ENCODE measurements at places on chromosomes 1 and 21. TPM values are rescaled to one million over a fixed set of nuclear protein-coding genes. Genes with fewer than 3 reads are reported as not detected.

GRCh38 chr1:41169066-41169798 lies 72.9 kb downstream of the SCMH1 start:
- DNase-seq: no peak

- DNase-seq: no peak
Observed at GRCh38 chr1:2438038-2438437, 25.7 kb upstream of the PEX10 start.

DNA sequence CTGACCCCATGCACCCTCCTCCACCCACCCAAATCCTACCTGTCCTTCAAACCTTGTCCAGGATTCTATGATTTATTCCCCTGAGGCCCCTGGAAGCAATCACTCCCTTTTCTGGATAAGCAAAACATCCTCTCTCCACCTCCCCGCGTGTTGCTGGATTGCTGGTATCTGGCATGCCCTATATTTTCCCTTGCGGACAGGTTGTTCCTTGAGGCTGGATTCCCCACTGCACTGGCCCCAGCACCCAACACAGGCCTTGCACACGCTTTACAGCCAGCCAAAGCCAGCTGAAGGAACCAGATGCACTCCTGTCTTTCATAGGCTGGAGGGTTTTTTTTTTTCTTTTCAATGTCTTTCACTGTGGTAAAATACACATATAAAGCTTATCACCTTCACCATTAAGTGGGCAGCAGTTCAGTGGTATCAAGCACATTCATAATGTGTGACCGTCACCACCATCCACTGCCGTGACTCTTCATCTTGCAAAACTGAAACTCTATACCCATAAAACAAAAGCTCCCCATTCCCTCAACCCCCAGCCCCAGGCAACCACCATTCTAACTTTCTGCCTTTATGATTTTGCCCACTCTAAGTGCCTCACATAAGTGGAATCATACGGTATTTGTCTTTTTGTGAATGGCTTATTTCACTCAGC lies 50.9 kb downstream of the TOR1AIP2 start:
- no peak for DNase-seq

DNA sequence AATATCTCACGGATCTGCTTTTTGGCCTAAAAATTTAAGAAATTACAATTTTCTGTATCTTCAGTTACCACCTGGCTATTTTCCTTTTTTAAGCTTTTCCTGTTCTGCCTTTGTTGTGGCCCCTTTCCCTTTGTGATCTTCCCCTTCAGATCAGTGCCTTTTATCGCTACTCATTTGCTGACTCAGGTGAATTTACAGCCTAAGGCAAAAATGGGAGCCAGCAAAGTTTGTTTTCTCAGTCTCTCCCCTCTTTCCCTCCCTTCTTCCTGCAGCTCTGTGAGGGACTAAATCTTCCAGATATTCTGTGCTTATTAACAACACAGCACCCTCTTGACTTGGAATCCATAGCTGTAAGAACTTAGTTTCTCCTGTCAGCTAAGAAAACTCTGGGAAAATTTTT lies 5.3 kb upstream of the PRRC2C start:
- DNase-seq: no peak

- DNase-seq: no peak
Observed at GRCh38 chr1:213871179-213871578, 116.6 kb upstream of the PROX1 start.

The PCSK9 gene
- total RNA-seq: 21.4 TPM

- no peak for DNase-seq
Observed at GRCh38 chr1:202106340-202107254, 16.1 kb upstream of the GPR37L1 start.

DNA sequence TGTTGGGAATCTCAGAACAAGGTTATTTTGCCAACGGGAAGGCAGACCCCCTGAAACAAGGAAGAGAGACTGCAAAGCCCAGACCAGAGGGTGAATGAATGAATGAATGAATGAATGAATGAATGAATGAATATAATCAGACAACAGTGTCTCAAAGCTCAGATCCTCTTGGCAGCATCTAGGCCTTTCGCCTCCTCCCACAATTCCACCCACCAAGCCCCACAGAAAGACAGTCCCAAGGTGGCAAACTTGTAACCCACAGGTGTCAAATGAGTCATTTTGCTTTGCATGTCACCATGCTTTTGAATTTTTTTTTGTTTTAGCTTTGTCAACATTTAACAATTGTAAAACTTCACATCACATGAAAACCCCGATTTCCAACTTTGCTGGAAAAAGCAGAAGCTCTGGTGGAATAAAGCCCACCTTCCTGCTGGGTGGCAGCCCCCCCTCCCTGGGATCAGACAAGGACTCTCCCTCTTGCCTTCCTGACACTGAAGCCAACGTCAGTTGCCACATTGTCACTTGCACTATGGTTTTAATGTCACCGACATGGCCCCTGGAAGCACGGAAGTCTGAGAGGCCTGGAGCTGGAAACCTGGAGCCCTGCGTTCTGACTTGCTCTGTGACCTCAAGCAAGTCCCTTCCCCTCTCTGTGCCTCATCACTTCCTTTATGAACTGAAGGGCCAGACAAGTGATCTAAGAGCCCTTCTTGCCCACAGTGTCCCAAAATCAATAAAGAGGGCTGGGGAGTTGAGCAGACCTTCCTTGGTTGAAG lies 134.6 kb upstream of the RUNX3 start:
- no peak for DNase-seq

GRCh38 chr1:109213824-109214693 lies at the start of gene SARS1:
SARS1 (plus strand) TSS chr1:109213918; CDS start chr1:109213993, 75 bp downstream.
- DNase-seq: no peak

- no peak for DNase-seq
Observed at GRCh38 chr1:75438355-75438754, 172.6 kb downstream of the SLC44A5 start.

DNA sequence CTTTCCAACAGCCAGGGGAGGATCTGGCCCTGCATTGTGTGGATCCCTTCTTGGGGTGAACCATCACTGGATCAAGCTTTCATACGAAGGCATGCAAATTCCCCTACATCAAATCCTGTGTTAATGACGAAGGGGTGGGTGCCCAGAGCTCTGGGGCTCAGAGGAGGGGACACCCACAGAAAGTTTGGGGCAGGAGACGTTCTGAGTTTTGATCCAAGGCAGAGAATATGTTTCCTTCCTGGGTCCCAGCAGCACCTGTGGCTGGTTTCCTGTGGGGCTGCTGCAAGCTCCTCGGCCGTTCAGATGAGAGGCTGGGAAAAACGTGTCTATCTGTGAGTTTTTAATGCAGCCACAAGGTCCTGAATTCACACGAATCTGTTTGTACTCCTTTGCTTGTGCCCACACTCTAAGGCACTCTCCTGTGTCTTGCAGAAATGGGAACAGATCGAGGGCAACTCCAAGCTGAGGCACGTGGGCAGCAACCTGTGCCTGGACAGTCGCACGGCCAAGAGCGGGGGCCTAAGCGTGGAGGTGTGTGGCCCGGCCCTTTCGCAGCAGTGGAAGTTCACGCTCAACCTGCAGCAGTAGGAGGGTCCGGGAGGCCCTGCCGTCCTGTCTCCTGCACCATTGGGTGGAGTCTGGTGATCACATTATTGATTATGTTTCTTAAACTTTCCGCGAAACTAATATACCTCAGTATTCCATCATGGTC lies 147.1 kb downstream of the PGBD5 start:
- no peak for DNase-seq

The MSH4 gene
- not detected for total RNA-seq

The MROH7 gene
- 0.82 TPM for total RNA-seq

DNA sequence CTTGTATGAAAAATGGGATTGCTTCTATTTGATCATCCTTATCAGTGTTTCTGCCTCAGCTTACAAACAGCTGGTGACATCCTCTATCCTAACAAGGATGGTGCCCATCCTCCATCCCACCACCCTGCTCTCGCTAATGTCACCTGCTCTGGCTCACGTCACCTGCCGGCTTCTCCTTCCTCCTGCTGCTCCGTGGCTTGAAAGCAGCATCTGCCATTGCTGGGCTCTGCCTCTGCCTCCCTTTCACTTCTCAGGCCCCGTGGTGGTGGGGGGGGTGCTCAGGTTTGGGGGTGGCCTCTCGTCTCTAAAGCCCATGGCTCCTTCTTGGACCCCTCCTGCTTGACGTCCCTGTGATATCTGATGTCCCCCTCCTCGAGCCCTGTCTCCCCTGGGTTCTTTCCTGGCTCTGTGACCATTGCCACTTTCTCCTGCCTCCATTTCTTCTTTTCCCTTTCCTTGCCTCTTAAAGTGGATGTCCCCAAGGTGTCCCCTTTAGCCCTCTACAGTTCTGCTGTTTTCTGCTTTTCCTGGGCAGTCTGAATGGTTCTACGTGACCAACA lies 135.5 kb upstream of the ERRFI1 start:
- no peak for DNase-seq

- DNase-seq: no peak
Observed at GRCh38 chr1:112704934-112705627, 1.8 kb downstream of the RHOC start.

GRCh38 chr1:25033030-25033827 lies 103.2 kb upstream of the RUNX3 start:
- no peak for DNase-seq

DNA sequence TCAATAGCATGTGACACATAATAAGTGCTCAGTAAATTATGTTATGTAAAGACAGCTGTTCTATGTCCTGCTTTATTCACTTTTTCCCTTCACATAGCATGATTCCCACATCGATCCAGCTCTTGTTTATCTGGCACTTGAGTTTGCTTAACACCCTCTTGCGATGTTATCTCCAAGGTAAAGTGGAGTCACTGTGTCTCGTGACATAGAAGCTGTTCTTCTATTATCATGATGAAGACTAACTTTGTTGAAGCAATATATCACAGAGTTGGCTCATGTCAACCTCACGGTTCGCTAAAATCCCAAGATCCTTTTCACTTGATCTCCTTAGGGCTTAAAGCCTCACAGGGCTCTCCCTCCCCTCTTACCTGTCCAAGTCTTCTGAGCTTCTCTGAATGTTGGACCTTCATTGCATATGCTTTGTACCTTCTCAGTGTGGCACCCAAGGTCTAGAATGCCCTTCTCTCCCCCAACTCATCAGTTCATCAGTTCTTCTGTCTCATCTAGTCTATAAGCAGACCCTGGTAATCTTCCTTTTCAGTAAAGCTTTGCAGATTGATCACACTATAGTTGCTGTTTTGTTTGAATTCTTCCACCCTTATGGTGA lies 38.0 kb downstream of the PLXNA2 start:
- no peak for DNase-seq

GRCh38 chr1:64263335-64263734 lies 59.9 kb downstream of the UBE2U start:
- no peak for DNase-seq

DNA sequence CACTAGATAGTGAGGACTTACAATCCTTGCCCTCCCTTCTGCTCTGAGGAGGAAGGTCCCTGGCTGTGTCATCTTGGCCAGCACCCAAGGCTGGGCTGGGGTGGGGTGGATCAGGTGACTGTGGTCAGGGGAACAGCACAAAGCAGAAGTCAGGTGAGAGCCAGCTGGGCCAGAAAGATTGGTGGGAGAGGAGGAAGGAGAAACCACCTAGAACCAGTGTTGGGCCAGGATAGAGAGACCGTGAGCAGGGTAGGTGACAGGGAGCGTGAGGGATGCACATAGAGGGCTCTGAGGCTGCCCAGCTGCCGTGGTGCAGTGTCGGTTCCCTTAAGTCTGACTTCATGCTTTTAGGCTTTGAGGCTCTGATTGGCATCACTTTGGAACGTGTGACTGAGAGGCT lies 22.7 kb downstream of the NCF2 start:
- no peak for DNase-seq

GRCh38 chr1:78211483-78212092 lies 165.8 kb downstream of the GIPC2 start:
- DNase-seq: no peak

GRCh38 chr1:21764615-21765423 lies 18.1 kb downstream of the USP48 start:
- DNase-seq: no peak

GRCh38 chr1:27630859-27631491 lies 4.0 kb downstream of the FGR start:
- no peak for DNase-seq

- DNase-seq: no peak
Observed at GRCh38 chr1:229300099-229300757, 29.3 kb downstream of the RAB4A start.

DNA sequence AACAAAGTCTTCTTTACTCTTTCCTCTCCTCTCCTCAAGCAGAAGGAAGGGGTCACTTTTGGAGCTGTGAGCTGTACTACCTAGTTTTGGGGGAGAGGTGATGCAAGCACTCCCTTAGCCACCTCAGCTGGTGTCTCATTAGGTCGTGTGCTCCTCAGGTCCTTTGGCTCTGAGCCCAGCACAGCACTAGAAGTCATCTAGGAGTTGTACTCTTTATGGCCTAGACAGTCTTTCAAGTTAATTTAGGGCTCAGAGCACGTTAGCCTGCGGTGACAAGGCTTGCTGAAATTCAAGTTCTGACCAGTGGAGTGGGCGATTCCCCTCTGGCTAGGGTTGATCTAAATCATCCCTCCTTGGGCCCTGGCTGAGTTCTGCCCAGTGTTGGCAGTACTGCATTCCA lies 48.0 kb upstream of the WDR26 start:
- no peak for DNase-seq

The POLR3GL gene
- 15.9 TPM for total RNA-seq

DNA sequence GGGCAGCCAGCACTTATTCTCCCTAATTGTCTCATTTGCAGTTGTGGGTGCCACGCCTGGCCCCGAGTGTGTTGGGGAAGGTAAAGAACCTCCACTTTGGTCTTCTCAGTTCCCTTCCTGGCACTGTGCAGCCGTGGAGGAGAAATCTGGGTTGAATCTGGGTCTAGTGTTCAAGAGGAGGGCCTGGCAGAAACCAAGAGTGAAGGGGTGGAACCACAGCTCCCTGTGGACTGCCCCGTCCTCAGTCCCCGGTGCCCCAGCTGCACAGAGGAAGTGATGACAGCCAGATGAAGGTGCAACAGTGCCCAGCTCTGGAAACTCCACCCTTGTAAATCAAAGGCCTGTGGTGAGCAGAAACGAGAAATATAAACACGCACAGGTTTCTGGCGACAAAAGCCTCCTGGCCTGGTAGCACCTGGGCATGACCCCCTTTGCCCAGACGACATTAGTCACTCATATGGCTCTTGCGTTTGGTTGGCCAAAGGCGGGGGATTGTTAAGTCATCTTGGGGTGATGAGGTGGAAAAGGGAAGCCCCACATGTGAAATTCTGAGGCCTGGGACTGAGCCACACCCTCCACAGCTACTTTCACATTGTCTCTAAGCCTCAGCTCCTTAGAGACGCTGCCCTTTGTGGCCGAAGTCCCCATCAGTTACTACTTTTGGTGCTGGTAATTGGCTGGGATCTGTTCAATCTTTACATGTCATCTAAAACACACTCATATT lies 4.2 kb upstream of the ECE1 start:
- DNase-seq: no peak
